CD4-positive, alpha-beta T cell treated with Interleukin-12 subunit alpha and Interleukin-12 subunit beta, for 1 hour (primary cell): ENCODE measurements at places on chromosomes 1 and 21.
A peak's percentile ranks its signal among the peaks of the same experiment; 100 is the strongest.

DNA sequence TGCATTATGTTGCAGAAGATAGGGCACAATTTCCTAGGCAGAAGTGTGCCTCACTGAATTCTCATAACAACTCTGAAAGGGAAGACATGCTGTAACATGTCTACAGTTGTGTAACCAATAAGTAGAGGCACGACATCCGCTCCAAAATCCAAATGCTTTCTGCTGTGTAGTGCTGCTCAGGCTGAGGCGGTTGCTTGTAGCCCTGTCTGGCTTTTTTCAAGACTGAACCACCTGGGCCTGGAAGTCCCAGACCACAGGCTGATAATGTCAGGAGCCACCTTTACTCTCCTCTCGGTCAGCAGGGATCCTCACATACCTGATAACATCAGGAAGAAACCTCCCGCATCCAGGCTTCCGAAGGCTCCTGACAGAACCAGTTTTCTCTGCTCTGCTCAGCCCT lies 10.9 kb downstream of the AKNAD1 start:
- no peak for DNase-seq

DNA sequence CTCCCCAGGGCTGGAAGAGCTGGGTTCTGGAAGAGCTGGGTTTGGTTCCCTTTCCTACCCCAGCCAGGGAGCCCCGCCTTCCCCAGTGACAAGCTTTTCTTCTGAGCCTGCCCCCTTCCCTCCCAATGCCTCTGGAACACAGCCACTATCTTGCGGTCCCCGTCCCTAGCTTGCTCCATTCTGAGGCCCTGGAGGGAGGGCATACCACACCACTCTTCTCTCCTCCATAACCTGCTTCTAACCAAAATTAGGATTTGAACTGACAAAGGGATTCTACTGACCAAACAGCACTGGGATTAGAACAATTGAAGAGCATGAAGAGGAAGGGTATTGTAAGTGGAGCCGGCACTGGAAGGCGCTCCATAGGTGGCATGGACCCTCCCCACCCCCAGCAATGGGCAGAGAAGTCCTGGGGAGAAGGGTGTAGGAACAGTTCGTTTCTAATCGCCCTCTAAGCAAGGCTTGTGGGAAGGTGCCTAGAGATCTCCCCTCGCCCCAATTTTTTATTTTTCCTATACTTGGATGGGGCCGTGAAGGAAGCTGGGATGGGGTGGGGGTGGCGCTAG lies 690 bp downstream of the C1orf216 start:
- DNase-seq, result no peak

DNA sequence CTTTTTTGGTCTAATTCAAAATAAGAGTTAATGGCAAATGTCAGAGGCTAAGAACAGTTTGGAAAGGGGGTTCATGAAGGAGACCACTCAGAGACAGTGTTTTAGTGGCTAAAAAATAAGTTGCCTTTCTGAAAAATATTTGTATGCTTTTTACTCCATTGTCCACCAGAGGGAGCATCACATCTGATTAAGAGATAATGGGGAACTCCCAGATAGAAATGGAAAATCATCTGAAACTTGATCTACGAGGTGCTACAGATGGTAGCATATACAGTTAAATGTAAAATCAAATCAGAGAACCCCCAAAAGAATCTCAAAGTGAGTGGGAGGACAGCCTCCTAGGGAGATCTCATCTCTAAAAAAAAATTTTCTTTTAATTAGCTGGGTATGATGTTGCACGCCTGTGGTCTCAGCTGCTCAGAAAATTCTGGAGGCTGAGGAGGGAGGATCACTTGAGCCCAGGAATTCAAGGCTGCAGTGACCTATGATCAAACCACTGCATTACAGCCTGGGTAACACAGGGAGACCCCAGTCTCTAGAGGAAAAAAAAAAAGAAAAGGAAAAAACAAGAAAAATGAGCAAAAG lies 9.7 kb downstream of the SMYD3 start:
- DNase-seq, result peak; percentile 75

- DNase-seq, result no peak
Observed at GRCh38 chr1:111611986-111612385, 7.6 kb upstream of the RAP1A start.

DNA sequence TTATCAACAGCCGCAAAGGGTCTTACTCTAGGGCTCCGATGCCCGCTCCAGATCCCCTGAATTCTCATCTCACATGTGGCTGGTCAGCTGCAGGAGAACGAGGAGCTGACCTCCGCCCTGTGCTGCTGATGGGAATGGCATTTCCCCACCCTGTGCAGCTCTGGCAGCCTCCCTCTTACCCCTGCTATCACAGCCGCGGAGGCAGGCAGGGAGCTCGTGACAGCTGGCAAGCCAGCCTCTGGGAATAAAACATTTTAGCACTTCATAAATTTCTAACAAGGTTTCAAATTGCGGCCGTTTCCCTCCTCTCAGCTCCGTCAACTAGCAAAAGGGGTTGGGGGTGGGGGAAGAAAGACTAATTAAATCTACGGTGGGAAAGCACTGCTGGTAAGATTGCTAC lies 81.1 kb downstream of the DSCAM start:
- DNase-seq, result no peak

DNA sequence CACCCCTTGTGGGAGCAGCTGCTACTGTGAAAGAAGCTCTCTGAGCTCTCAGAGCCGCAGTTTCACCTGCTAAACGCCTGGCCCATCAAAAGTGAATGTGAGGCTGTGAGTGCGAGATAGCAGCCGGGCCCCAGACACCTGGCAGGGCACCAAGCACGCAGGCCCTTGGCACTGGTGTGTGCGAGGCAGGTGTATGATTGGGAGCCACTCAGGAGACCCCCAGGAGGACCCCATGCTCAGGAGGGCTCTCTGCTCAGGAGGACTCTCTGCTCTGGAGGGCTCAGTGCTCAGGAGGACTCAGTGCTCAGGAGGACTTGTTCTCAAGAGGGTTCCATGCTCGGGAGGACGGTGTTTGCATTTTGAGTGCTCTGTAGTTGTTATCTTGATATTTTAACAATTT lies 14.3 kb upstream of the ADARB1 start:
- DNase-seq, result no peak

DNA sequence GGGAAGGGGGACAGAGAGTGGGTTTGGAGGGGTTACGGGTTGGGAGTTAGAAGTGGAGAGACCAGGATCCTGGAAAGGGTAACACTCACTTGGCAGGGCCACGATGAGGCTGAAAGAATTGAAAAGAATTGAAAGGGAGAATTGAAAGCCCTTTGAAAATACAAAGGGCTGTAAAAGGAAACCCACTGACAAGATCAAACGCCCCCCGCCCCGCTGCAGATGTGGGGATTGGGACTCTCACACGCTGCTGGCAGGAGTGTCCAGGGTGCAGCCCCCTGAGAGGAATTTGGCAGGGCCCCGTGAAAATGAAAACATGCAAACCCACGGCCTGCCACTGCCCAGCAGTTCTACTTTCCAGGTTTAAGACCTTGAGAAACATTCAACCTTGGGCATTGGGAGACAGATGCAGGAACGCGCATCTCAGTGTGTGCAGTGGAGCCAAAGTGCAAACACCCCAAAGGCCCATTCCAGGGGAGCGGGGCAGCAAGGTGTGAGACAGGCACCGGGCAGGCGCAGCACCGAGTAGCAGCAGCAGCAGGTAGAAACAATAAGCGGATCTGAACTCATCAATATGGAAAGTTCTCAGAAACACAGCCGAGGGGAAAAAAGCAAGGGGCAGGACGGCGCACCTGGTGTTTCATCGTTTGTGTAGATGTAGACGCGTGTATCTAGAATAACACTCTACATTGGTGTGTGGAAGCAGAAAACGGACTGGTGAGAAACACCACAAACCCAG lies 8.3 kb upstream of the TNFRSF1B start:
- DNase-seq, result no peak

- no peak for DNase-seq
Observed at GRCh38 chr1:8670371-8670818, 147.0 kb downstream of the RERE start.

GRCh38 chr21:43287795-43288755 lies 119.3 kb downstream of the CRYAA start:
- no peak for DNase-seq

DNA sequence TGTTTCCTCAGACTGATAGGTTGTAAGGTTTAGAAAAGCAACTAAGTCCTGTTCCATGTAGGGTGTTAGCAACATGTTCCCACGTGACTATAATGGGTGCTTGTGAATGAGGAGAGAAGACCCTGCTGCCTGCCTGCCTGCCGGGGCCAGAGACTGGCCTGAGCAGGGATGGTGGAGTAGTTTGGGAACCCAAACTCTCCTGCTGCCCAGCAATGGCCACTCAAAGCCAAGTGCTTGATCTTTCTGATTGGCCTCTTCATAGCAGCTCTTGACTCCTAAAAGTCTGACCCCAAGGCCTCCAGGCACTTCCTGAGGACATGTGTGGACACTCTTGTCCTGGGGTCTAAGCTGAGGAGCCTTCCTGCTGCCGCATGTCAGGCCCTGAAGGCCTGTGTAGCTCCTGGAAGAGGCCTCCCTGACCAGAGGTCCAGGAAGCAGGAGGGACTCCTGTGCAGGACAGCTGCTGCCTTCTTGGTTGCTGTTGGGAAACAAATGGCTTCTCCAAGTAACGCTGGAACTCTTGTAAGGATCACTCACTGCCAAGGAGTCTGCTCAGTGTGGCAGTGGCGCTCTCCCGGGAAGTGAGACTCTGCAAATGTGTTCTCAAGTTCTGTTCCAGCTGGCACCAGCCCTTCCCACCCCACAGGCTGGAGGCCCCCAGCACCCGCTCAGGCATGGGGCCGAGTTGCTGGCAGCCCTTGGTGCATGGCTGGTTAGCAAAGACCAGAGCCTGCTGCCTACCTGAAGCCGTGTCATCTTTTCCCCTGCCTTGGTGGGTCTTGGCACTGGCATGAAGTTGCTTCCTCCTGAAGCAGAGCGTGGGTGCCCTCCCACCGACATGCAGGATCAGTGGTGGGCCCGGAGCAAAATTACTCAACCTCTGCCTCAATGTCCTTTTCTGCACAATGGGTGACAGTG lies 35.5 kb downstream of the MAN1C1 start:
- DNase-seq, result no peak

- no peak for DNase-seq
Observed at GRCh38 chr1:21814981-21815582, 3.0 kb downstream of the LDLRAD2 start.

- no peak for DNase-seq
Observed at GRCh38 chr1:63898428-63899196, 124.8 kb downstream of the ROR1 start.

DNA sequence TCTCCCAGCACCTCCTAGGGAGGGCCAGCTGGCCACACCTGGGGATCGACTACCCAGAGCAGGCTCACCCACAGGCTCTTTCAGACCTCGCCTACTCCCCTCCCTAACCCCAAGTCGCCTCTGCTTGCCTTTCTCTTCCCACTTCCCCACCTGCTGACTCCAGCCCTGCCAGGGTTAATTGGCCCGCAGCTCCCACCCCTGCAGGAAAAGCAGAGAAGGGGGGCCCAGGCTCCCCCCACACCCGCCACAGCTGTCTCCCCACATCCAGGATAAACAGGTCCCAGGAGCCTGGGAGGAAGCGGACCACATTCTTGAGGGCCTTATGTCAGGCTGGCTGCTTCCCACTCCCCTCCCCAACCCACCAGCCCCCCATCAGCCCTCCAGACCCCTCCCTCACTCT lies 45.0 kb downstream of the TAS1R2 start:
- DNase-seq, result no peak

DNA sequence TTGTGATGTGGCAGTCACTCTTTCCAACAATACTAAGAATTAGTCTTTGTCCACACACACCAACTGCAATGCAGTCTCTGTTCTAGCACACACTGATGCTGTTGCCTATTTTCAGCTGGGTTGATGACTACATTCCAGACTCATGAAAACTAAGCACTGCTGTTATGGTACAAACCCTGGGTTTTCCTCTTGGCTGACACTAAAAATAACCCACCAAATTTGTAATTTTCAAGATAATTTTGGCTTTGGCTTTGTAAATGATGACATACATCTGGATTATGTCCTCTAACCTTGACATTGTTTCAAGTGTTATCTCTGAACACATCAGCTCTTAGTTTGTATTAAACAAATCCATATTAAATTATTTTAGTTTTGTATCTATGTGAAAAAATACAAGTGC lies 444.8 kb downstream of the PTPRC start:
- DNase-seq, result no peak

- no peak for DNase-seq
Observed at GRCh38 chr1:103265551-103265950, 157.2 kb upstream of the COL11A1 start.

DNA sequence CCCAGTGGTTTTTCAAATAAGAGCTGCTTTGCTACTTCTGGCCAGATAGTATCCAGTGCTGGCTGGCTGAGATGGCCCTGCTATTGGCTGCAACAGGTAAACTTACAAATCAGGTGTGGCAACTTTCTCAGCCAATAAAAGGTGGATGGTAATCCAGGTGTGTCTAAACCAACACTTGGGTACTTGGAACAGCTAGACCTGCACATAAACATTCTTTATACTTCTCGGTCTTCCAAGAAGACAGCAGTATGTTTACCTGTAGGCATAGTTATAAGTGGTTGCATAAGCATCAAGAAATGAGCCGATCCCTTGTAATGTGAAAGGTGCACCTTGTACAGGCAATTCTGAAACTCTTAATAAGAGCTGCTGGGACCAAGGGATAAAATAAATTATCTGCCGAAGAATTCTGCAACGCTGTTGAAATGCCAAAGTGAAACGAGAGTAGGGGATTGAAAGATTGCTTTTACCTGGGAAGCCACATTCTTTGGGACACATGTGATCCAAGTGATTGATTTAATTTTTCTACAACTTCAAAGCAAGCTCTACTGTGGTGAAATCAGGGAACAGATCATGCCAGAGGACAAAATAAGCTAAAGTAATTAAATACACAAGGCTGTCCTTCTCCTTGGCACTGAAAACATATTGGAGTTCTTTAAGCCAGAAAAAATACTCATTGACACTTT lies at the start of gene CLDN8:
TSS of gene CLDN8 (minus strand) at position 57 of the 683 bp plus-strand sequence. CDS start 172 bp downstream, outside the sequence.
- no peak for DNase-seq

- no peak for DNase-seq
Observed at GRCh38 chr1:9438431-9439073, 100.7 kb upstream of the SLC25A33 start.

DNA sequence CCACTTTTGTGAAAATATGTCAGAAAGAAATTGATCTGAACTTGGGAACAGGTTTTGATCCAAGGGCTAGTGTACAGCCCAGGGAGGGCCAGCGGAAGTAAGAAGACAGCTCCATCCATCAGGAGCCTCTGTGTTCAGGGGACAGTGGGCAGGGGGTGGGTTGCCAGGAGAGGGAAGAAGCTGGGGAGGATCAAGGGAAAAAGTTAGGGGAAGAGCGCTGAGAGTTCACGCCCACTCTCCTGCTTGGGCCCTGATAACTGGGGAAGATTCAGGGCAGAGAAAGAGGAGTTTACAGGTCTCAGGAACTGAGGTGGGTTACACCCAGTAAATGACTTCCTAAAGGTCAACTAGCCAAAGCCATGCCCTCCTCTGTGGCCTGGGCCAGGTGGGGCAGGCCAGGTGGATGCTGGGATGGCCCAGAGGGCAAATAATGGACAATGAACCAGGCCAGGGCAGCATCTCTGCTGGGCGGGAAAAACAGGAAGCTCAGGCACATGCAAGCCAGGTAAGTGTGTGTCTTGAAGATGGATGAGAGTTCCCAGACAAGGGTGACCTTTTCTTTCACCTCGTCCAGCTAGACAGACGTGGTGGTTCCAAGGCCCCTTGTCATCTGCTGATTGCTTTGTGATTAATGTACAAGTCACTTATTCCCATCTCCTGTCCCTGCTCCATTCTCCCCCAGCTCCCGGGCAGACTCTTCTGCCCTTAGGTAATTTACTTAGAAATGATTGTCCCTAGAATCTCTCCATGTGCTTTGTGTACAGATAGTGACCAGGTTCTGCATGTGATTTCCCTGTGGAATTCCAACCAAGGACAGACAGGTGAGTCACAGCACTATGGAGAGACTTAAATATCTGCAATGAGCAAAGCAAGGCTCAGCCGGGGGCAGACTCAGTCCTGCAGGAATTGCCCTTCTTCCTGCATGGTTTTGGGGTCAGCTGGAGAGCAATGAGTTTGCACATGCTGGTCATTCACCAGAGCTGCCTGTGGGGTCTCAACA lies 57.0 kb downstream of the MDM4 start:
- DNase-seq, result no peak
